ENCODE measurements at places on chromosomes 13 and 19. TPM values are rescaled to one million over a fixed set of nuclear protein-coding genes. Genes with fewer than 3 reads are reported as not detected.
A peak's percentile ranks its signal among the peaks of the same experiment; 100 is the strongest.

Gene FDX2
- total RNA-seq, result 19.8 TPM

Gene ZNF587B
- total RNA-seq, result 6.3 TPM

Gene FGF14
- total RNA-seq, result 2.6 TPM

Gene KLF5
- 0.59 TPM for total RNA-seq

Gene SIGLEC12
- total RNA-seq, result not detected

Gene SETDB2
- 13.4 TPM for total RNA-seq

Gene CLEC17A
- total RNA-seq, result not detected

Gene ZNF625
- total RNA-seq, result 3.2 TPM

Gene KLK6
- total RNA-seq, result not detected

Gene LILRB1
- 1.7 TPM for total RNA-seq

Gene ZNF428
- 32.5 TPM for total RNA-seq

Gene LAIR2
- not detected for total RNA-seq

Gene TJP3
- total RNA-seq, result not detected

Gene TMEM150B
- 1.7 TPM for total RNA-seq

Gene CEACAM19
- 3.9 TPM for total RNA-seq

DNA sequence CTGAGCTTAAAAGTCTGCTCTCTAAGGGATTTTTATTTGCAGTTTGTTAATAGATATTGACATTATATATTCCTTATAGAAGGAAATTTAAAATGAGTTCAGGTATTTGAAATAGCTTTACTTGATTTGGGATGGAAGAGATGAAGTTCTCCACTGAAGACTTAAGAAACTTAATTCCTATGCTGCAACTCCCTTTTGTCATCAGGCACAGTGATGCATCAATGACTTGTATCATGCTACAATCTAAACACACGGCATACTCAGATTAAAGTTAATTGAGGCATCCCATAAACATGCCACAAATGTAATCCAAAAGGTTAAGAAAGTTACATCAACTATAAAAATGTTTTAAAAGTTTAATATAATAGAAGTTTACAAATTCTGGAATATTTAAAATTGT, 109.0 kb downstream of the STARD13 start:
- no peak for DNase-seq

GRCh38 chr13:66040506-66040905, 1189.6 kb downstream of the PCDH9 start:
- DNase-seq, result no peak

GRCh38 chr19:9868983-9869617, 34.0 kb downstream of the PIN1 start:
- no peak for DNase-seq

GRCh38 chr19:46809534-46810272, 21.3 kb upstream of the SLC1A5 start:
- DNase-seq, result no peak

DNA sequence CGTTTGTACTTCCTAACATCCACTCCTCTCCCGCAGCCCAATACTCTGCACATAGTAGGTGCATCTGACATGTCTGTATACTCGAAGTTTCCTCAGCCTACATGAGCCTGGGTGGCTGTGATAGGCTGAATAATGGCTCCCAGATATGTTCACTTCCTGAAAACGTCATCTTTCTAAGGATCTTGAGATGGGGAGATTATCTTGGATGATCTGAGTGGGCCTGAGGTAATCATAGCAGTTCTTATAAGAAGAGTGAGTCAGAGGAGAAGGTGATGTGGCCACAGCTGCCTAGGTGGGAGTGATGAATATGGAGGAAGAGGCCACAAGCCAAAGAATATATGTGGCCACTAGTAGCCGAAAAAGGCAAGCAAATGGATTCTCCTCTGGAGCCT, 84.2 kb downstream of the AKAP11 start:
- no peak for DNase-seq

- DNase-seq, result no peak
Measured at GRCh38 chr13:91329733-91330132, 17.8 kb upstream of the MIR17HG start.

- DNase-seq, result peak; percentile 64
Measured at GRCh38 chr13:99086267-99087097, 108.6 kb upstream of the DOCK9 start.

GRCh38 chr19:38557205-38557799, 60.5 kb downstream of the MAP4K1 start:
- DNase-seq, result no peak

DNA sequence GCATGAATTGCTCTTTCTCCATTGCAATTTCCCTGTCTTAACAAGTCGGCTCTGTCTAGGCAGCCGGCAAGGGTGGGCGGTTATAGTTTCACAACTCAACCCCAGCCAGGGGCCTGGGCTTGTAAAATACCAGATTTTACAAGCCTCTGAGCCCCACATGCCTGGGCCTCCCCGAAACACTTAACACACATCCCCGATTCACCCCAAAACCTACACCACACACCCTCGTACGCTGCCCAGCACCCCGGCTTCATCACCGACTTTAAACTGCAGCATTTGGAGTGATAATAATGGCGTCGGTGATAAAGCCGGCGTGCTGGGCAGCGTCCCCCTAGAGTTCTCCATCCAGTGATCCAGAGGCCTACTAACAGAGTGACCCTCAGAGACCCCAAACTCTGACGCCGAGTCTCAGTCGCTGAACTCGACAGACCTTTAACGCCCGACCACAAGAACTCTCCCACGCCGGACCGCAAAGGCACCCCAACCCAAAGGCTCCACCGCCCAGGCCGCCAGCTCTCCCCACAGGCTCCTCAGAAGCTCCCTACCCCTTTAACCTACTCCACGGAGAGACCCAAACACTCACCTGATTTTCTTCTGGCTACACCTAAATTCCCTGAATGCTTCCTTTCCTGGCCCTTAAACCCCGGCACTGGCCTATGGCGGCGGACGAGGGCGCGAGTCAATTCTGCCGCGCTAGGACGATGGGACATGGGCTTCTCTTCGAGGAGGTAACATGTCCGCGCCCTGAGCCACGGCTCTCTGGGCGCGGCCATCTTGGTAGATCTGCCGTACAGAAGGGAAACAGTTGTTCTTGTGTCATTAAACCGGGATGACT, at the start of gene ZNF649:
ZNF649 (minus strand) TSS at position 687 of the 835 bp plus-strand sequence. CDS start 4,910 bp downstream, outside the sequence.
- peak; percentile 91 for DNase-seq

DNA sequence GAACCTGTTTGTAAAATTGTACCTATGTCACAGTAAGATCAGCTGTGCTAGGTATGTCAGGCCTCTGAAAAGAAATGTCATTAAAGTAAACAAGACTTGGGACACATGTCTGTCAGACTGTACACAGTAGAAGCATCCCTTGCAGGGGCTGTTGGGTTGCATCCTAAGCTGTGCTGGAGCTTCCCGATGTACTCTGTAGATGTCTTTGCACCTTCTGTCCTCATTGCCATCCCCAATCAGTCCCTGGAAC, 48.7 kb upstream of the GPR183 start:
- no peak for DNase-seq

- no peak for DNase-seq
Measured at GRCh38 chr13:38624822-38625221, 62.1 kb upstream of the FREM2 start.

- no peak for DNase-seq
Measured at GRCh38 chr19:28859811-28860210, 353.1 kb downstream of the UQCRFS1 start.

DNA sequence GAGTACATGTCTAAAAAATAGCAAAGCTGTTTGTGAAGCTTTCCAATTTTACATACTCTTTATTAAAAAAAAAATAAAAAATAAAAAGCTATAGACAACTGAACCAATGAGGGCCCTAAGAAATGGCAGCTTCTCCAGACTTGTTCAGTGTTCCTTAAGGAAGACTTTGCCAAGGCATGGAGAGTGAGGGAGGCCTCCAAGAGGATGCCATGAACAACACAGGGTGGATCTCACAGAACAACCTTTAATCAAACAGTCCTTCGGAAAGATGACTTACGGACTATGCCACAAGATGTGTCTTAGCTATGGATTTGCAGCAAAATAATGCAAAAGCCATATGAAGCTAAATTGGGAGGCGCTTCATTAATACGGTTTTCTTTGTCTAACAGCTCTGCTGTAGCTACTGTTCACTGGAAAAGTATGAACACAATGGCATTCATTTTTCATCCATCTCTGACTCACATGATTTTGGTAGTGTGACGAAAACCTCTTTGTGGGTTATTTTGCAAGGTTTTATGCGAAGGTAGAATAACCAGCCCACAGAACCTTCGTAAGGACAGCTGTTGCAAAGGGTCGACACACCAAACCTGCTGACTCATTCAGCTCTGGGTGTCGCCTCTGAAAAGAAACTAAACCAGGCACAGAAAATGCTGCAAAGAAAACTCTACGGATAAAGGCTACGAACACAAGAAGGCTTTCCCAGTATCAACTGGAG, 27.7 kb downstream of the EFNB2 start:
- no peak for DNase-seq

- peak; percentile 58 for DNase-seq
Measured at GRCh38 chr13:35994131-35994966, 136.8 kb downstream of the DCLK1 start.

GRCh38 chr19:47509170-47509847, 5.6 kb downstream of the NAPA start:
- DNase-seq, result no peak

GRCh38 chr19:3914199-3914598, 18.7 kb upstream of the NMRK2 start:
- DNase-seq, result no peak

- DNase-seq, result peak; percentile 49
Measured at GRCh38 chr19:33905473-33905936, 108.8 kb downstream of the KCTD15 start.

- no peak for DNase-seq
Measured at GRCh38 chr19:49843265-49843664, 7.7 kb upstream of the PTOV1 start.

GRCh38 chr13:78032132-78032531, 113.5 kb upstream of the EDNRB start:
- no peak for DNase-seq

DNA sequence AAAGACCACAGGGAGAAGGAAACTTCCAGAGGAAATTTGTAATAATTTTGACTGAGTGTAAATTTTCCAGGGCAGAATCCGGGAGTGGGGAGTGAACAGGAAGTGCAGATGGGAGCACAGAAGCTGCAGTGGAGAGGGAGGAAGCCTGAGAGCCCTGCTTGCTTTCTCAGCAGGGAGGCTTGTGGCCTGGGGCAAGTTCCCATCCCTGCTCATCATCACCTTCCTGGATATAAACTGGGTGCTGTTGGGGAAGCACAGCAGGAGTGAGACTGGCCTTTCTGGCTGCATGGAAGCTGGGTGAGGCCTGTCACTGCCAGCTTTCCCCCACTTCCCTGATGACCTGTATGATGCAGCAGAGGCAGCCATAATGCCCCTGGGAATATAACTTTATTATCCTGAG, 532.9 kb downstream of the SLITRK6 start:
- no peak for DNase-seq

GRCh38 chr19:51766461-51766860, 5.5 kb downstream of the FPR2 start:
- no peak for DNase-seq

DNA sequence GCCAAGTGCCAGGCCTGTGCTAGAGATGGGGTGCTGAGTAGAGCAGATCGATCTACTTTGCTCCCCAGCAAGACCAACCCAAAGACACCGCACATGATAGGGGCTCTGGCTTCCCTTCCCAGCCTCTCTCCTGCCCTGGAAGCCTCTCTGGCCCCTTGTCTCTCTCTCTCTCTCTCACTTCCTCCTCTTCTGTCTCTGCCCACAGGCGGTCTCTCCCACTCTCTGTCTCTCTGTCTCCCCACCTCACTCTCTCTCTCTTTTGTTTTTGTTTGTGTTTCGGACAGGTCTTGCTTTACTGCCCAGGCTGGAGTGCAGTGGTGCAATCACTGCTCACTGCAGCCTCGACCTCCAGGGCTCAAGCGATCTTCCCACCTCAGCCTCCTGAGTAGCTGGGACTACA, 1.3 kb downstream of the SELENOV start:
- DNase-seq, result no peak

DNA sequence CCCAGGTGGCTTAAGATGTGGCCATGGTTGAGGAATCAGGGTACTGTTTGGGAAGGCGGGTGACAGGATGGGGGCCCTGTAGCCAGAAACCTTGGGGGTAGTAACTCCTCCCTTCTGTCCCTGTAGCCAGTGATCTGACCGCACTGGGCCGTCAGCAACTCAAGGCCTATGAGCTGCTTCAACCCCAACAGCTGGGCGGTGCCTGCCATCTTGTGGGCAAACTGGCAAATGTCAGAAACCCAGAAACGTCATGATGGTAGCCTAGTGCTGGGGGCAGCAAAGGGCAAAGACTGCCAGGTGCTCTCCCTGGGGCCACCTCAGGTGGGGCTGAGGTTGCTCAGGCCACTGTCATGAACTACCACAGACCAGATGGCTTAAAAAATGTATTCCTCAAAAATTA, 3.5 kb downstream of the COPE start:
- peak; percentile 55 for DNase-seq

- DNase-seq, result no peak
Measured at GRCh38 chr13:80665792-80666333, 324.9 kb upstream of the SPRY2 start.

- DNase-seq, result peak; percentile 46
Measured at GRCh38 chr19:33390908-33391630, 17.6 kb downstream of the CEBPG start.

DNA sequence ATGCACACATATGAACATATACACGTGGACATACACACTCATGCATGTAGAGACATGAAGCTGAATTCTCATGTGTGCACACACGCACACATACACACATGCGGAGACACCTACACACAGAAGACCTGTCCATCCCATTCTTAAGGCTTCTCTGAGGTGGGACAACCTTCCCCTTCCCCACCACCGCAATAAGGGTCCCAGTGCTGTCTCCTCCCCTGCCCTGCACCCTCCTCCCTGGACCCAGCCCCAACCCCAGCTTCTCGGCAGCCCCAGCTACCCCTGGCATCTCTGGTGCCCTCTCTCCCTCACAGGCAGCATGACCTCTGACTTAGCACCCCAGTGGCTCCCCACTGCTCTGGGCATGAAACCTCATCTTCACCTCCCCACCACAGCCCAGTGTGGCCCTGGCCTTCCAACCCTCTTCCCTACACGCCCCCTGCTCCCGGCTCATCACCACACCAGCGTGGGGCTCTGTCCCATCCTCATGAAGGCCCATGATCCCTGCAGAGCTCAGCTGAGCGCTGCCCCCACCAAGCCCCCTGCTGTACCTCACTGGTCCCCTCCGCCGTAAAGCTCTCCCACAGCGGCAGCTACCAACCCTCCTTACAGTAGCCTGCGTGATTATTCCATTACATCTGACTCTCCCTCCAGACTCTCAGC, 204.1 kb upstream of the ZNF536 start:
- no peak for DNase-seq

All from Right ventricle myocardium superior (tissue), 1 donor.